Stimulated activated CD4-positive, alpha-beta T cell treated with anti-CD3 and anti-CD28 coated beads, Interleukin-1b, Interleukin-23, amount 100 ng/mL, for 1 hour (primary cell): ENCODE measurements at places on chromosomes 2 and 18.

- no peak for DNase-seq
Observed at GRCh38 chr18:75544496-75544895, 117.0 kb upstream of the SMIM21 start.

DNA sequence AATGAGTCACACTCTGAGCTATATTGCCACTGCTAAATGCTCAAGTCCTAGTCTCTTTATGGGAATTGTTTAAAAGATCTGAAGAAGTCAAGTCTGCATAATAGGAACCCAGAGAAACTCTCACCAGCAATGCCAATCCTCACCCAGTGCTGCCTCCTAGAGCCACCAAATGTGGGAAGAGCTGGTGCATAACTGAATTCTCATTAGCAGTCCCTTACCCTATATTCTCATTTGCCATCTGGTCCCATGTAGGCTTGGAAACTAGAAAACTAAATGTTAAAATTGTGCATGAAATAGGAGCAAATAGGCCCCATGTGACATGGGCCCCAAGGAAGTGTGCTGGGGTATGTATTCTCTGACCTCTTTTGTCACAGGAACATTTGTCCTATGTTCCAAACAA is 224.4 kb upstream of the SMAD2 start:
- no peak for DNase-seq

DNA sequence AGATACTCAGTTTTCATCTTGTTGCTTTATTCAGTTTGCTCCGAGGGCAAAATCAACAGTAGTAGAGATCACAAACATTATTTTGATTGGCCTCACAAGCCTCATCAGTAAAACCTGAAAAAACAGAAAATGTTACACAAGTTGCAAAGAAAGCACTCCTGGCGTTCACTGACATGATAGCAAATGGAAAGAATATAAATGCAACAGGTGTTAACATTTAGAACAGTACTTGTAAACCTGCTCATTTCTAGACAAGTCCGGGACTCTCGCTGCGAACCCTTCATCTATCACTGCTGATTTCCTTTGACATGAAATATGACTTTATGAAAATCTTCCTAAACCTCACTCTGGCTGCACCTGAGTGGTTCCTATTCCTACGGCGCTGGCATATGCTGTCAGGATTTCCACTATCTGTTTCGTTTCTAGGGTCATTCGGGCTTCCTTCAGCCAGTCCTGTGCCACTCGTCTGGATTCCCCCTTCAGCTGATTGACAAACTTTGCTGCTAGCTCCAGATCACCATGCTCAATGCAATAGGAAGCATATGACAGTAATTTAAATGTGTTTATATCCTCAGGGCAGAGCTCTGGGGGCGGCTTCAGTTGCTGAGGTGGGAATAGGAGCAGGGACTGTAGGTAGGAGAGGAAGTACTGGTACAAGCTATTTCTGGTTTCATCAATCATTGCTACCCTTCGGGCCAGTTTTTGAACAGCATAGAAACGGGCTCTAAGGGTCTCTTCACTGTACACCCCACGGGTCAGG is 38.1 kb downstream of the PTCD3 start:
- DNase-seq, result no peak

- DNase-seq, result no peak
Observed at GRCh38 chr18:68713131-68713530, 1.8 kb downstream of the TMX3 start.

- DNase-seq, result no peak
Observed at GRCh38 chr18:49359732-49360444, 100.6 kb downstream of the DYM start.

- no peak for DNase-seq
Observed at GRCh38 chr2:50492477-50492851, 539.5 kb downstream of the NRXN1 start.

DNA sequence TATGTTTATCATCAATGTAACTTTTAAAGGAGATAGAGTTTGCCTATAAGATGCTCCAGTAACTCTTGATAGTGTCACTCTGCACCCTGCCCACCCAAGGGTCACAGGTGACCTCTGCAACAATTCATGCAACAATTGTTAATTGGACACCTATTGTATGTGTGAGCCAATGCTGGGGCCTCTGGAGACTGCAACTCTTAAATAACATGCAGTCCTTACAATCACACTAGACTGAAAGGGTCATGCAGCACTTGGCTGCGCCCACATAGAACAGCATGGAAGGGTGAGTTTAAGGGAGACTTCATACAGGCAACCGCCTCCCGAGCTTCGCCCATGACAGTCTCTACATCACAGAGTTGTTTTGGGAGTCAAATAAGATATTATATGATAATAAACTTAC is 137.1 kb upstream of the TWIST2 start:
- no peak for DNase-seq

DNA sequence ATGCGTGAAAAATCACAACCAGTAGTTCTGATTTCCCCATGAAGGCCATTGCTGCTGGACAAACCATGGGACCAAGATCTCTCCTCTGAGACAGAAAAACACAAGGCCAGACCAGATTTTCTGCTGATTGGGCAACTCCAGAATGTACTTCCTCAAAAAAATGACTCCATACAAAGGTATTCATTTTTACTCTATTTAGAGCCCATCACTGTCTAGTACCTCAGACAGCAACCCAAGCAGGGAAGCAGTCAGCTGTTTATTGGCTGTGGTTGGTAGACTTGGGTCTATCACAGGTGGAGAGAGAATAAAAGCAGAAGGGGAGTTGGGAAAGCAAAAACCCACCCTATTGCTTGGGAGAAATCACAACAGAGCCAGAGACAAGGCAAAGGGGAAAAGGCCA is 219.9 kb downstream of the PIK3C3 start:
- no peak for DNase-seq

- DNase-seq, result no peak
Observed at GRCh38 chr2:171227066-171227782, 66.5 kb upstream of the TLK1 start.
